Stimulated activated CD8-positive, alpha-beta memory T cell treated with anti-CD3 and anti-CD28 coated beads, Interleukin-4, amount 100 ng/mL, for 4 hours (primary cell): ENCODE measurements at places on chromosomes 11 and 22.

DNA sequence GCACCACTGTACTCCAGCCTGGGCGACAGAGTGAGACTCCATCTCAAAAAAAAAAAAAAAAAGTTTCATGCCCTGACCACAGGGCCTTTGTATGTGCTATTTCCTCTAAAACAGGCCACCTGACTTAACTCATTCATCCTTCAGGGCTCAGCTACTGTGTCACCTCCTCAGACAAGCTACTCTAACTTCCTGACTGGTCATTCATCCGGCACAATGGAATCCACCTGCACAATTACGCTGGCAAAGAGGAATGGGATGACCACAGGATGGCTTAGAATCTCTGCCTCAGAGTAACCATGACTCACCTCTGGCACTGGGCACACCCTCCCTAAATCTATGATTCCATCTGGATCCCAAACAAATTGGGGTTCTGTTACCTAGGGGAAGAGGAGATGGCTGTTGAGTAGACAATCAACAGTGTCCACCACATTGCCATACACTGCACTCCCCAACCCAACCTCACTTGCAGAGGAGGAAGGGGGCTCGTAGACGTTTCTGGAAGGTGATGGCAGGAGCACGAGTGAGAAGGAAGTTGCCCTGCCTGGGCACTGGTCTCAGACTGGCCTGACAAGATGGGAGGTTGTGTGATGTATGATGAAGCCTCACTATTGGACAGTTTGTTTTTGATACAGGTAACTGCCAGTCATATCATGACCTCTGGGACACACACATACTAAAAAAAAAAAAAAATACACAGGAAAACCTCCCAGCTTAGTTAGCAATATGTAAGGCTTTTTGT is 22.8 kb upstream of the HMOX1 start:
- no peak for DNase-seq

- DNase-seq, result no peak
These were observed 1.0 kb downstream of the ADAMTS15 start for GRCh38 chr11:130449310-130449990.

DNA sequence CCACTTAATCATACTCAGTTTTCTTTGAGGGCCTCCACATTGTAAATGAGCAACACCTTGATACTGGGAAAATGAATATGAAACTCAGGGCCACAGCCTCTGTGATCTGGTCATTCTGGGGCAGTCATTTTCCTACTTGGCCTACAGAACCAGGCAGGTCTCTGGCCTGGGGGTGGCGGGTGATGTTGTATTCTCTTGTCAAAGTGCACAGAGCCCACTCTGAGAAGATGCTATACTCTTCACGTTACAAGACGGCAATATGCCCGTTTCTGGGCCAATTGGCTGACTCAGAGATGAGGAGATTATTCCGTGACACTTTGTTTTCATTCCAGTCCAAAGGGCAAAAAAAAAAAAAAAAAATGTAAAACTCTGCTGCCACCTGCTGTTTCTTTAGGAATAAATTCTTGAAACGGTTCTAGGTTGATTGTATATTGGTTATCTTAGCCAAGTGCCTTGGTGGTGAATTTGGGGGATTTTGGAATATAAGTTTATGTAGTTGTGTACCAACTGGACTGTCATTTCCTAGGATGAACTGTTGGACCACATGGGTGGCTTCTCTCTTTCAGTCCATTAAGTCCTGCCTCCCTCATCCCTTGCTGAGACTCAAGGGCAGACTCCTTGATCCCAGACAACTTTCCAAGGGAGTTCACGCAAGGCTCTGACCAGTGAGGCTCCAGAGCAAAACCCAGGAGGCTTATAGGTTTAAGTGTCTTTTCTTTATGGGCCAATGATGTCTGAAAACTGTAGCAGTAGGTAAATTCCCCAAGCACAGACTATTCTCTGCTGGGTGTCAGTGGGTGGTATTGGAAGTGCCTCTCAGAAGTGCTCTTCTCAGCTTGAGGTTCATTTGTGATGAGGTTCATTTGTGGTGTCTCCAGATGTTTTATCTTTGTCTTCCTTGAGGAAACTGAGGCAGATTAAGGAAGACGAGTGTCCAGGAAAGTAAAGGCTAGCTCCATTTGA is 18.2 kb downstream of the ADM start:
- no peak for DNase-seq

DNA sequence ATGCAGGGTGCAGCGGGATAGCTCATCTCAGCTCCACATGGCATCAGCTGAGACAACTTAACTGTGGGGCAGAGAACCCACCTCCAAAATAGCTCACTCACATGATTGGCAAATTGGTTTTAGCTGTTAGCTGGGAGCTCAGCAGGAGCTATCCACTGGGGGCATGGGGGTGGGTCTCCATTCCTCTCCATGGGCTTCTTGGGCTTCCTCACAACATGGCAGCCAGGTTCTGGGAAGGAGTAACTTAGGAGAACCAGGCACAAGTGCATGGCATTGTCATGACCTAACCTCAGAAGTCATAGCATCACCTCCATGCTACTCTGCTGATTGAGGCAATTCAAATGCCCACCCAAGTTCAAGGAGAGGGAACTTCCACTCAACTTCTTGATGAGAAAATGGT is 85.5 kb downstream of the MN1 start:
- DNase-seq, result no peak

DNA sequence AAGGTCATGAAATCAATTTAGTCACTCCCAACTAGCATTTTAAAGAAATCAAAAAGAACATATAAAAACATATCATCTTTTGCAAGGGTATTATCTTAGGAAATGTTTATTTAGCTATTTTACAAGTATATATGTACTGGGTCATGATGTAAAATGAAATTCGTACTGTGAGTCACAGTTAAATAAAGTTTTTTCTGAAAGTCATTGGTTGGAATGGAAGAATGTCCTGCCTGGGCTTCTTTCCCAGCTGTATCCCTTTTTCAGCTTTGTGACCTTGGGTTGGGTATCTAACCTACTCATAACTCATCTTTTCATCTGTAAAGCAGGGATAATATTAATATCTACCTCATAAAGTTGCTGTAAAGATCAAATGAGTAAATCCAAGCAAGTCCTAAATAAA is 15.7 kb downstream of the FDX1 start:
- DNase-seq, result no peak

- DNase-seq, result no peak
These were observed 384.5 kb downstream of the AASDHPPT start for GRCh38 chr11:106461839-106462545.

GRCh38 chr22:39532215-39533073 is at the start of gene RPS19BP1:
TSS of gene RPS19BP1 (minus strand) at chr22:39532748. CDS start at chr22:39532738, 10 bp downstream.
- DNase-seq, result peak; percentile 97

DNA sequence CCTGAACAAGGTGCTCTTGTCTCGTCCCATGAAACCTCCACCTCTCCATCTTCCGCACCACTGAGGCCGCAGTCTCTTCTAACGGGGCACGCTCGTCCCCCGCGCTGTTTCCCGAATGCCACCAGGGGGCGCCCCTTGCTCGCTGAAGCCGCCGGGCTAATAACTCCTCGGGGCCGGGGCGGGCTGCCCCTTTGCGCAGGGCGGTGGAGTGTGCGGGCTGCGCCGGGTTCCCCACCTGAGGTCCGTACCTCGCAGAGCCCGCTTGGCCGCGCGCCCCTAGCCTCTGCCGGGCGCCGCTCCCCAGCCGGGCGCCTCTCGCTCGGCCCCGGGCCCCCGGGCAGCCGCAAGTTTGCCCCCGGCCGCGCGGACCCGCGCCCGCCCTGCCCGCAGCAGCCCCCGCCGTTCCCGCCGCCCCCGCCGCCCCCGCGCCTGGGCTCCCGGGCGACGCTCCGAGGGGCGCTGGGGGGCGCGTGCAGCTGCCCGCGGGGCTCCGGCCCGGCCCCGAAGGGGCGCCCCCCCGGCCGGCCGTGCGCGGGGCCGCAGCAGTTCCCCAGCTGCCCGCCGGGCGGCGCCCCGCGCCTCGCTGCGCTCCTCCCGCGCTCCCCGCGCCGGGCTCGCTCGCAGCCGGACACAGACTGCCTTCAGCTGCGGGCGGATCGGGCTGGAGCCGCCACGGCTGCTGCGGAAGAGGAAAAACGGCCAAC is at the start of gene GRIK4:
TSS of gene GRIK4 (plus strand) at position 633 of the 704 bp plus-strand sequence. CDS start 148,571 bp downstream, outside the sequence.
- peak; percentile 41 for DNase-seq

GRCh38 chr11:19577391-19577975 is 135.2 kb upstream of the NAV2 start:
- DNase-seq, result no peak

DNA sequence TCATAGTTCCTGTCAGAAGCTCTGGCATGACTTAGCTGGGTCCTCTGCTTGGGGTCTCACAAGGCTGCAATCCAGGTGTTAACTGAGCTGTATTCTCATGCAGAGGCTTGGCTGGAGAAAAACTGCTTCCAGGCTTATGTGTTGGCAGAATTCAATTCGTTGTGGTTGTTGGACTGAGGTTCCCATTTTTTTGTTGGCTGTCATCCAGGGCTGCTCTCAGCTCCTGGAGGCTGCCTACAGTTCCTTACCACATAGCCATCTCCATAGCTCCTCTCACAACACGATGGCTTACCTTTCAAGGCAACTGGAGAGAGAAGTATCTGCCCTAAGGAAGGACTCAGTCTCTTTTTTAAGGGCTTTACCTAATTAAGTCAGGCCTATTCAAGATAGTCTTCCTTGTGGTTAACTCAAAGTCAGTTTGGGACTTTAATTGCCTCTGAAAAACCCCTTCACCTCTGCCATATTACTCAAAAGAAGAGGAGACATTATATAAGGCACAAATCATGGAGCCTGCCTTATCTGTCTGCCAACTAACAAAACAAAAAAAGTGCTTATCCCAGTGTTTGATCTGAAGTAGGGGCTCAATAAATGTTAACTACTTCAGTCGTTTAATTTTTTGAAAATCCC is 35.2 kb downstream of the OR2AG2 start:
- DNase-seq, result no peak

GRCh38 chr22:23204125-23204488 is 23.8 kb downstream of the BCR start:
- DNase-seq, result no peak

- no peak for DNase-seq
These were observed 45.1 kb upstream of the LMO2 start for GRCh38 chr11:33936725-33937604.

GRCh38 chr11:2790568-2790921 is 90.8 kb upstream of the KCNQ1OT1 start:
- no peak for DNase-seq

DNA sequence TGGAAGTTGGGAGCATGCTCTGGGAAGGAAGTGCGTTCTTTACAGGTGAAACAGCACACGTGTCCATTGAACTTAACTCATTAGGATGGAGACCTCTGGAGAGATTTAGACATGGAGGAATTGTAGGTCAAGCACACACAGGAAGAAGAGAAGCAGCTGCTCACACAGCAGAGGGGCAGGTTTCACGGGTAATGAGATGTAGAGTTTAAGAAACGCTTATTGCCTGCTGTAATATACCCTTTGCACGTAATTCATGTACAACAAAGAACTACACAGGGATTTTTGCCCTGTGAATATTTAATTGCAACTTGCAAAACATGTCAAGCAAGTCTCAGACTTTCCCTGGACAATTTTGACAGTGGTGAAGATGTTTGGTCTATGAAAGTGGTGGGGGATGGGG is 508.0 kb downstream of the OPCML start:
- no peak for DNase-seq

DNA sequence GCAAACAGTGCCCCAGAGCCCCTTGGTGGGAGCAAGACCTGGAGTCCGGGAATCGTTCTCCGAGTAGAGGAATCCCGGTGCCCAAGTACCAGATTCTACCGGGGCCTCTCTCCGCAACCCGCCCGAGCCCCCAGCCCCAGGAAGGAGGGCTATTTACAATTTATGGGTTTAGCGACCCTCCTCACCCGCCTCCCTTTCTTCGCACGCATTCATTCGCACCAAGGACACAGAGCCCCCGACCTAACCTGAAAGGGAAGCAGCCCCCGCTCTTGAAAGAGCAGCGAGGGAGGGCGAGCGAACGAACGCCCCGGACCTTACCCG is 628 bp downstream of the LRP4 start:
- no peak for DNase-seq

- DNase-seq, result no peak
These were observed 6.3 kb downstream of the OVOL1 start for GRCh38 chr11:65793144-65793581.

- DNase-seq, result no peak
These were observed 11.8 kb downstream of the TBC1D10A start for GRCh38 chr22:30314915-30315314.

GRCh38 chr22:26711205-26711963 is 54.0 kb downstream of the MIAT start:
- DNase-seq, result no peak

DNA sequence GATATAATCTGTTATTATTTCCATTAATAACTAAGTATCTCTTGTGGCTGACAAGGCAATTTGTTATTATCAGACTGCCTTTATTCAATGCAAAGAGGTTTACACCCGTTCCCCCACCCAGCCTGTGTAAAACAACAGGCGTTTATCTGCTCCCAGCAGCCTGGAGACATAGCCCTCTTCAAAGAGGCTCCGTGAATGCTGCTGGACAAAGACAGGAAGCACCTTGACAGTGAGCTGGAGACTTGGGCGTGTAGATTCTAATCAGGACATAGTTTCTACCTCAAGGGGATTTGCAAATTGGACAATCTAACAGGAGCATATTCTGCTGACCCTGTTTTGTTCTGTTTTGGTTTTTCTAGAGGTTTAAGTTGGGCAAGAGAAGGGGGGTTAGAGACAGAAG is 733.0 kb upstream of the KIRREL3 start:
- no peak for DNase-seq

DNA sequence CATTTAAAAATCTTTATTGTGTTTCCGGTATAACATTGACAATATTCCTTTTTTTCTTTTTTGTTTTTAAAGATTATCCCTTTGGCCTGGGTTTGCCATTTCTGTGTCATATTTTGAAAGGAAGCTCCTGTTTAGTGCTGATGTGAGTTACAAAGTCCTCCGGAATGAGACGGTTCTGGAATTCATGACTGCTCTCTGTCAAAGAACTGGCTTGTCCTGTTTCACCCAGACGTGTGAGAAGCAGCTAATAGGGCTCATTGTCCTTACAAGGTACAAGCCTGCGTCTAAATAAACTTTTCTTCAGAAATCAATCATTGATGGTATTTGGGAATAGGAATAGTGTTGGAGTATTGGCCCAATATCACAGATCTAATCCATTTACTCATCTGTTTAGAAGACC is 19.8 kb downstream of the PIWIL4 start:
- no peak for DNase-seq

DNA sequence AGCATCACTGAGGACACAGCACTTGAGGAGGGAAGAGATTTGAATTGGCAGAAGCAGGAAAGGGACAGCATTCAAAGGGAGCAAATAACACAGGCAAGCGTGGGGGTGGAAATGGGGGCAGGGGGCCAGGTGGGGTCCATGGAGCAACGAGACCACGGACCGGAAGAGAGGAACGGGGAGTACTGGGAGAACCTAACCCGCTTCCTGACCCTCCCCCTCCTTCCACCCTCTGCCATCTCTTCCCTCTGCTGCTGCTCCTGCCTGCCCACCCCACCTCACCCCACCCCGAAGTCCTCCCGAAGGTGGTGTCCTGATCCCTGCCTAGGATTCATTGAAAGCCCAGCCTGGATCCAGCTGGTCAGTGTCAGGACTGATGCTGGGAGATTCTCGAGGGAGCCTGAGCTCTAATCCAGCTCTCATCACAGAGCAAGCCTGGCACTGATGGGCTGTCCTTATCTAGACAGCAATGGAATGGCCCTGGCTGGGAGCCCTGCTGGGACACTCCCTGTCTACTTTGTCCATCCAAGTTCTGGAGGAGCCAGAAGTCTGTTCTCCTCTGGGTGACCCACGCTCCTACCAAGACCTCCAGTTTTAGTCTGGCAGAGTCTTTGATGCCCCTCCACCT is 105.0 kb downstream of the TRIM29 start:
- no peak for DNase-seq

- no peak for DNase-seq
These were observed 24.4 kb upstream of the TXNRD2 start for GRCh38 chr22:19965771-19966709.
